ENCODE measurements at places on chromosomes 4 and X.

DNA sequence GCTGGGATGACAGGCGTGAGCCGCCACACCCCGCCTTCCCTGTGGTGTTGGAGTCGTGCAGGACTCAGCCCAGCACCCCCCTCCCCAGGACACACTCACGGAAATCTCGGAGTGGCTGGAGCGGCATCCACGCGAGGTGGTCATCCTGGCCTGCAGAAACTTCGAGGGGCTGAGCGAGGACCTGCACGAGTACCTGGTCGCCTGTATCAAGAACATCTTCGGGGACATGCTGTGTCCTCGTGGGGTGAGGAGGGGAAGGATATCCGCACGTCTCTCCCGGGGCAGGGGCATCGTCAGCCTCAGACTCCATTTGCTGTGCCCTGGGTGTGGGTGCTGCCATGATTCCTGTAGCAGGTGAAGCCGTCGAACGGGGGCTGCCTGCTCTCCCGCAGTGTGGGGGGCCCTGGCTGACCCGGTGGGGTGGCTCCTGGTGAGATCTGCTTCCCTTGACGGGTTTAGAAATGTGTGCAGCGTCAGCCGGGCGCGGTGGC, 10.3 kb downstream of the PLCXD1 start:
- no peak for DNase-seq

GRCh38 chr4:156999175-156999517, 27.5 kb upstream of the PDGFC start:
- no peak for DNase-seq

DNA sequence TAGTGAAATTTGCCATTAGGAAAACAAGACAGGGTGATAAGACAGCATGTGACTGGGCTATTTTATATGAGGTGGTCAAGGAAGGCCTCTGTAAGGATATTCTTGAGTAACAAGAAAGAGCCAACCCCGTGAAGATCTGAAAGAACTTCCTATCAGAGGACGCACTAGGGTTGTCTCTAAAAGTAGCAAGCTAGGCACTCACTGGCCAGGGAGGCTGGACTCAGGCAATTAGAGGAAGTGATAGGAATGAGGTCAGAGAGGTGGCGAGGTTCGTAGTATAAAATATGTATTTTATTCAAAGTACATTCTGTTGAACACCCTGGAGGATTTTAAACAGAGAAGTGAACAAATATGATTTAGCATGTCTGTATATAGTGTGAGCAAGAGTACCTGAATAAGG, 4.6 kb downstream of the BMPR1B start:
- DNase-seq = no peak

DNA sequence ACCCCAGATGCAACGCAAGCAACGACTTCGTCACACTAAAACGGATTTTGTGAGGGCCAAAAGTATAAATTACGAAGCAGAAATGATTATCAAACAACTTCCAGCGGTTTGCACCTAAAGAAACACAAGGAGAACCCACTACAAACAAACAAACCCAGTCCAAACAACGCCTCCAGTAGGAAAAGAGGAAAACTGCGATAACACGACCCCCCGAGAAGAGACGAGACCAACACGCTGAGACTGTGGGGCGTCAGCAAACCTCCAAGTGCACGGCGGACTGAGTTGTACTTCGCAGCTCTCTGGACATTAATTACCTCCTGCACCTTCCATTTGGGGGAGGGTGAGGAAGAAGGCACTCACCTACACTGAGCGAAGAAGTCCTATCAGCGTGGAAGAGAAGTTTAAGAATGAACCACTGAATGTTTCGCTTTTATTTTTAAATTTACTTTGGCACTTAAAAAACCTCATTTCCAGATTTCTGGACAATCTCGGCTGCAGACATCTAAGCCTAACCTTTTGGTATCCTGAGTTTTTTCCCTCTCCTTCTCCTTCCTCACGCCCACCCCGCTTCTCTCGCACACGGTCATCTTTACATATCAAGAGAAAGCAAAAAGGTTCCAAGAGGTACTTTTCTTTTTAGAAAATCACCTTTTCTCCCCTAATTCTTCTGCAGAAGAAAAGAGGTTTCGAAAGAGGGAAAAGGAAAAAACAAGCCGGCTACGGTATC, at the start of gene MAB21L2:
MAB21L2 (plus strand) TSS at position 6 of the 727 bp plus-strand sequence. CDS start 879 bp downstream, outside the sequence.
- no peak for DNase-seq

DNA sequence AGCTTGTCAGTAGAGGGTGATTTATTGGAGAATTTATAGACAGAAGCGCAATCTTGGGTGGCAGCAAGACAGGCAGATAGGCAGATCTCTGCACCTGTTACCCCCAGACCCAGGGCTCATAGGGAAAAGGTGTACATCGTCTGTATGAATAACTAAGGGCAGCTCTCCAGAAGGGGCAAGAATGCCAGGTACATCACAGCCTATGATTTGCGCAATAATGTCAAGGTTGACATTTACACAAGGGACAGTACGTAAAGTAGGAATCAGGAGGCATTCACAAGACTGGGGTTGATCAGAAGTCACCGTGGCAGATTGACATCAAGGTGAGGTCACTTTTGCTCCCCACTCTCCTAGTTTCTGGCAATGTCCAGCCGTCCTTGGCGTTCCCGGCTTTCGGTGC, 524.1 kb downstream of the TRIML1 start:
- DNase-seq = no peak

GRCh38 chr4:176273736-176274135, 4.7 kb upstream of the ASB5 start:
- no peak for DNase-seq

GRCh38 chr4:142474398-142475087, 371.6 kb downstream of the INPP4B start:
- DNase-seq = no peak

DNA sequence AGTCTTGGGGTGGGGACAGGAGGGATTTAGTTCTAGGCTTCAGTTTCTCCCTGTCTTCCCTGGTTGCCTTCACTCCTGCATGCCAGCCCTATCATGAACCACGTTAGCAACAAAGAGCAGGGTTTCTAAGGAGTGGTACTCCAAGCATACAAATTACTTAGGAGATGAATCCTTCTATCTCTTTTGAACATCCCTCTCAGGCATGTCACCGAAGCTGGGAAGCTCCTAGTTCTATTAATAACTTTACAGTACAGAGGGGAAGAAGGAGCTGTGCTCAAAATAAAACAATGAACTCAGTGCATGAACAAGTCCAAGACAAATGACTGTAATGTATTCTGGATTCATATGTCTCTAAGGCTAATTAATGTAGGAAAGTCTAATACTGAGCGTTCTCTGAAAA, 450.6 kb upstream of the RASGEF1B start:
- DNase-seq = no peak

DNA sequence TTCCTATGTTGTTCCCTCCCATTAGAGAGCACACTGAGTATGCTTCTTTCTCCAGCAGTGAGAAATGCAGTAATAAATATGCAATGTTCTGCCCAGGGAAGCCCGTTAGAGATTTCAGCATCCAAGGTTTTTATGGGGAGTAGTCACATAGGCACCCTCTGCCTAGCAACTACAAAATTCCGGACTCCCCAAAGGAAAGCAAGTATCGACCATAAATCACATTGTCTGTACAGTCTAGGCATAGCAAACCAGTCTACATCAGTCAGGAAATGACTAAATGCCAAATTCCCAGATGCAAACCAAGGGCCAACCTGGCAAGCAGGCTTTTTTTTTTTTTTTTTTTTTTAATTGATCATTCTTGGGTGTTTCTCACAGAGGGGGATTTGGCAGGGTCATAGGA, 34.8 kb downstream of the GPR101 start:
- DNase-seq = no peak

DNA sequence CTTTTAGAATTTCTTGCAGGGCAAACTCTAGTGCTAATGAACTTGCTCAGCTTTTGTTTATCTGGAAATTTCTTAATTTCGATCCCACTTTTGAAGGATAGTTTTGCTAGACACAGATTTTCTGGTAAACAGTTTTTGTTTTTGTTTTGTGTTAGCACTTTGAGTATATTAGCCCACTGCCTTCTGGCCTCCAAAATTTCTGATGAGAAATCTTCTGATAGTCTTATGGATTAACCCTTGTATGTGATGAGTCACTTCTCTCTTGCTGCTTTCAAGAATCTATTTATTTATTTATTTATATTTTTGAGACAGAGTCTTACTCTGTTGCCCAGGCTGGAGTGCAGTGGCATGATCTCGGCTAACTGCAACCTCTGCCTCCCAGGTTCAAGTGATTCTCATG, 27.0 kb upstream of the GIMD1 start:
- DNase-seq = no peak

GRCh38 chr4:141576585-141577110, 59.7 kb upstream of the IL15 start:
- no peak for DNase-seq

GRCh38 chr4:78588894-78589545, 37.5 kb downstream of the ANXA3 start:
- DNase-seq = no peak

- no peak for DNase-seq
Observed at GRCh38 chr4:171622729-171623128, 190.5 kb upstream of the GALNTL6 start.

DNA sequence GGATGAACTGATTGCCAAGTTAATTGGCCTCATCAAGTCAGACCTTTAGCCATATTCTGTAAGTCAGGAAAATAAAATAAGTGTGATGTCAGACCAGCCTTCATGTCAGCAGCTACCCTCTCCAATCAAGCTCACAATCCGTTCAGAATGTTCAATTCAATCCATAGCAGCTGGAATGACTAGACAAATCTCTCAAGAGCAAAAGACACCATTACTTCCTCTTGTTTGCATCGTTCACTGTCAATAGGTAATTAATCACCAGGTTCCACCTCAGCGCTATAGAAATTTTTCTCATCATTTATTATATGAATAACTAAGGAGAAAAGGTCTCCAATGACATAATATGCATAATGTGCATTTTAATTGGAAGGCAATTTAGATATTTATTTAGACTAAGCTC, 321.0 kb upstream of the GRIA3 start:
- no peak for DNase-seq

- no peak for DNase-seq
Observed at GRCh38 chrX:134849390-134849789, 141.4 kb upstream of the SMIM10 start.

GRCh38 chr4:126541820-126542219, 1090.9 kb upstream of the INTU start:
- DNase-seq = no peak

DNA sequence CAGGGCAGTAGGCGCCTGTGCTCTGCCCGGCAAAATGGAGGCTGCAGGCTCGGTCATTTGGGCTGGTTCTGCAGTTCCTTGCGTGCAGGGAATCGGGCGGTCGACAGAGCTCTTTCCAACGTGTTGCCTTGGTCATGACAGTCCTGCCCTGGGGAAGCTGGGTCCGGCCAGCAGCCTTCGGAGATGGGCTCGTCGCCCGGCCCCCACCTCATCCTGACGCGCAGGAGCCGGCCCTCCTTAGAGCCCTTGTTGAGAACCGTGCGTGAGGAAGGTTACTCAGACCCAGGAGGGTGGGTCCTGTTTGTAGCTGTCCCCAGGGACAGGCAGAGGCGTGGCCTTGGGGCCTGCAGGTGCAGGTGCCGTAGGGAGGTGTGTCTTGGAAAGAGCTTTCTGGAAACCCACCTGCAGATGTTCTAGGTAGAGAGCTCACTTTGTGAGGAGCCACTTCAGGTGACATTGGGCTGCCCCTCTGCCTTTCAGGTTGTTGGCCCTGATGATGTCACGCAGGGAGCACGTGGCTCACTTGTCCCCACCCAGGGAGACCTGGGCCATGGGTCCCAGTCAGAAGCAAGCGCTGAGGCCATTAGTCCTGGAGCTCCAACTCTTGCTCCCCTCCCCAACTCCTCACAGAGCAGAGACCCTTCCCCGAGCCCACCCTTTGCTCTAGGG, 15.2 kb upstream of the HGFAC start:
- no peak for DNase-seq

- peak; percentile 37 for DNase-seq
Observed at GRCh38 chr4:54101190-54102041, 1.5 kb downstream of the GSX2 start.

DNA sequence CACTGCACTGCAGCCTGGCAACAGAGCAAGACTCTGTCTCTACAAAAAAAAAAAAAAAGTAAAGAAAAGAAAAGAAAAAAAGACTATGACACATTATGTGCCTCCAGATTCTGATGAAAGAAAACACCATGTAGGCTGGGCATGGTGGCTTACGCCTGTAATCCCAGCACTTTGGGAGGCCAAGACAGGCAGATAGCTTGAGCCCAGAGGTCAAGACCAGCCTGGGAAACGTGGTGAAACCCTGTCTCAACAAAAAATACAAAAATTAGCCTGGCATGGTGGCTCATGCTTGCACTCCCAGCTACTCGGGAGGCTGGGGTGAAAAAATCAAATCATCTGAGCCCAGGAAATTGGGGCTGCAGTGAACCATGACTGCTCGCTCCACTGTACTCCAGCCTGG, 19.4 kb downstream of the THOC2 start:
- no peak for DNase-seq

GRCh38 chrX:9282325-9282724, 182.5 kb upstream of the TBL1X start:
- DNase-seq = no peak

- DNase-seq = no peak
Observed at GRCh38 chr4:41267997-41268396, 11.3 kb downstream of the UCHL1 start.

- no peak for DNase-seq
Observed at GRCh38 chr4:75229806-75230570, 284.2 kb downstream of the RCHY1 start.

GRCh38 chr4:126071346-126072333, 756.9 kb downstream of the FAT4 start:
- DNase-seq = no peak

DNA sequence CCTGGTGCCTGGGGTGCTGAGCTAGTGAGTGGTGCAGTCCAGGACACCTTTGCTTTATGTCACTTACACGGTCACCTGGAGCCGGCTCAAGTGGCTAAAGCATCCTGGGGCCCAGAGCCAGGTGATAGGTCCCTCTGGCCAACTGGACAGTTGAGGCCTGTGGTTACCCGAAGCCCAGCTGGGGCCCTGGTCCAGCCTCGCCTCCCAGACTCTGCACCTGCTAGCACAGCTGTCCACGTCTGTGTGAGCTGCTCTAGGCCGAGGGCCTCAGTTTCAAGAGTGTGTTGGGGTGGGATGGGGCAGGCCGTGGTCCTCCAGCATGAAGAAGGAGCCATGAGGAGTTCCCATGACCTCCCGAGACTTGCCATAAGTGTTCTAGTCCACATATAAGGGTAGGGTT, 7.7 kb upstream of the ADD1 start:
- DNase-seq = no peak

DNA sequence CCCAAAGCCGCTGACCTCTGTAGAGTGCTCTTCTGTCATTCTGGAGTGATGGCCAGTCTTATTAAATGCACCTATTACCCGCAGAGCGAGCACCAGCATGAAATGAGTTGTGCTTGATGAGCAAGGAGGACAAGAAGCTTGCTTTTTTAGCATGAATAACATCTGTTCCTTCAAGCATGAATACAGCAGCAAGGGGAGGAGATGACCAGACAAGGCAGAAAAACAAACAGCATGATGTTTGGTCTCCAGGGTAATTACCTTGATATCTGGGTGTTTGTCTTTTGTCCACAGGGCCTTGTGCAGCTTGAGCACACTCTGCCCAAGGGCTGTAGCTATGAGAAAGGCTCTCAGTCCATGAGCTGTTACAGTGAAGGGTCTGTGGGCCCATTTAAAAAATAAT, 324.8 kb upstream of the DDX53 start:
- no peak for DNase-seq

- no peak for DNase-seq
Observed at GRCh38 chrX:42242004-42242403, 318.6 kb upstream of the CASK start.

Measured in WTC11 (cell line).